Left colon (tissue), 2 donors: ENCODE measurements at places on chromosomes 3 and 15.

DNA sequence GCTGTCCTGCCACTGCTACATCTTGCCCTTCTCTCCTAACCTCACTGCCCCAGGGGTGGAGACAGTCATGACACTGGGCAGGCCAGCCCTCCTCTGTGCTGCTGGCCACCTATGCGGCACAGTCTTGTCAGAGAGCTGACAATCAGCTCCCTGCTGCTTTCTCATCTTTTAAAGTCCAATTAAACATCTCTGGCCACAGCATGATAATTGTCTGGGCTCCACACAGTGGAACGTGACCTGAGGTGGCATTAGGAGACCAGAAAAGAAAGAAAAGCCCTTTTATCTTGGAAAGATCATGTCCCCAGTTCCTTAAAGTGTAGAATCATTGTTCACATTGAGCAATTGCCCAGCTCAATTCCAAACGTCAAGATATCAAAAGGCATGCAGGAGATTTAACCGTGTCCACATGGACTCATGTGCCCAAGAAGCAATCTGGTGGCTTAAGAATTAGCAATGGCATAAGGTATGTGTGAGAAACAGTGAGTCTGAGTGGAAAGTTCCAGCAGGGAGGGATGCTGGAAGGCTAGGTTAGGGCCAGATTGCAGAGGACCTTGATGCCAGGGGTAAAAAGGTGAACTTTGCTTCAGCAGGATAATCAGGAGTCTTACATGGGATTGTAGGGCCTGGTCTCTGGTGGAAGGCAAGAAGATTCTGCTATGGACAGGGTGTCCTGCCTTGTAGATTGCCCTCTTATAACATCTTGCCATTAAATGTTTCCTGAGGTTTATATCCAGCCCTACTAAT lies 15.3 kb upstream of the CACNA1D start:
- peak; percentile 19 for DNase-seq

- no peak for DNase-seq
These were observed 6.7 kb upstream of the DGKG start for GRCh38 chr3:186368717-186369116.

GRCh38 chr15:41689834-41690233 lies 29.6 kb downstream of the MGA start:
- DNase-seq: no peak

GRCh38 chr3:178001670-178002101 lies 534.5 kb upstream of the KCNMB2 start:
- DNase-seq: no peak

- DNase-seq: no peak
These were observed 15.3 kb upstream of the ROPN1 start for GRCh38 chr3:124007186-124007585.

DNA sequence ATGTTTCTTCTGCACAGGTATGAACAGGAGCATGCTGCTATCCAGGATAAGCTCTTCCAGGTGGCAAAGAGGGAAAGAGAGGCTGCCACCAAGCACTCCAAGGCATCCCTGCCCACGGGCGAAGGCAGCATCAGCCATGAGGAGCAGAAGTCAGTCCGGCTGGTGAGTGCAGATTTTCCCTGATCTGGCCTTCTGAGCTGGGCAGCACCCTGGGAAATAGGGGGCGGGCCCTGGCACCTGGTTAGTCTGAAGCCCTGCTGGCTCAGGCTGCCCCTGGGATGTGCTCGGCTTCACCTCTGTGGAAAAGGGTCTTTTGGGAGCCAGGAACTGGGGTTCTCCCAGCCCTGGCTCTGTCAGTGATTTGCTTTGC lies 29.0 kb downstream of the CHCHD6 start:
- DNase-seq: no peak

DNA sequence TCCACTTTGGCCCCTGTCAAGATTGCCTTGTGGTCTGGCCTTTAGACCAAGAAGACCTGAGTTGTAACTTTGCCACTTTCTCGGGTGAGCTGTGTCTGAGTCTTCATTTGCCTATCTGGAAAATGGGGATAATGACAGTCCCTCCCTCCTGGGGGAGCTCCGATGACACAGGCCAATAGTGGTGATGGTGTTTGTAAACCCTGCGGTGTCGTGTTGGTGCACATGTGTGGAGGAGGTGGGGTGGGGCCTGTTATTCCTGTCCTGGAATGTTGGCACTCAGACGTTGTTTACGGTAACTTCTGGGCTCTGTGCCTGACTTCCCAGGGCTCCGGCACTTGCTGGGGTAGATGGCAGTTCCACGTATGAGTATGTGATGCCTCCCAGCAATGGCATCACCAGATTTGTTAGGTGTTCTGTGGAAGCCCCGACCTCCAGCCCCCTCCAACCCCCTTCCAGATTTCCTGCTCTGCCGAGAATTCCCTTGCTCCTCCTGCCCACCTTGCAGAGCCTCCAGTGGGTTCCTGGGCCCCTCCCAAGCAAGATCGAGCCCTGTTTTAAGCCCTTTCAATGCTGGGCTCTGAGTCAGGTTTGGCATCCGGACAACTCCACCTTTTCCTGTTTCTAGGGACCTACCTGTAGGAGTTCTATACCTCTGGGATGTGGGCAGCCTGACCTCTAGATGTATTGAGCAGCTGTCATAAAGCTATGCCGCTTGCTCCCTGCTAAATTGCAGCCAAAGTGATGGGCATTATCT lies 31.4 kb downstream of the HRH1 start:
- peak; percentile 43 for DNase-seq

- DNase-seq: no peak
These were observed 150.1 kb downstream of the UACA start for GRCh38 chr15:70613271-70613670.

DNA sequence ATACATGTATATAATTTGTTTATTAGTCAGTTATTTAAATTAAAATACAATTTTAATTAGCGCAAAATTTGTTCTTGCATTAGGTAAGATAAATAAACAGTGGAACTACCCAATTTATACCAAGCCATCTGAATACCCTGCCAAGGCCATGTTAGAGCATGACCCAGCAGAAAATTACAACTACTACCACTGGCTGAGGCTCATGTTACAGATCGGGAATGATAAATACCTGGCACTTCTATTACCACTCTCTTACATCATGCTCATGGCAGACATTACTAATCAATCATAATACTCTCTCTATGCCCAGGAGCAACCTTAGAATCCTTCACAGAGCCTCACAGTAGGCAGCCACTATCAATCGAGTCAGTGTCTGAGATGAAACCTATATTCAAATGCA lies 21.2 kb upstream of the LMOD3 start:
- no peak for DNase-seq

GRCh38 chr3:30855400-30856292 lies 38.8 kb downstream of the GADL1 start:
- no peak for DNase-seq

- DNase-seq: no peak
These were observed 39.8 kb downstream of the RIOX2 start for GRCh38 chr3:97932387-97932801.

- DNase-seq: no peak
These were observed 14.0 kb upstream of the RTP3 start for GRCh38 chr3:46483825-46484224.
